ENCODE measurements at places on chromosomes 7 and 10.

DNA sequence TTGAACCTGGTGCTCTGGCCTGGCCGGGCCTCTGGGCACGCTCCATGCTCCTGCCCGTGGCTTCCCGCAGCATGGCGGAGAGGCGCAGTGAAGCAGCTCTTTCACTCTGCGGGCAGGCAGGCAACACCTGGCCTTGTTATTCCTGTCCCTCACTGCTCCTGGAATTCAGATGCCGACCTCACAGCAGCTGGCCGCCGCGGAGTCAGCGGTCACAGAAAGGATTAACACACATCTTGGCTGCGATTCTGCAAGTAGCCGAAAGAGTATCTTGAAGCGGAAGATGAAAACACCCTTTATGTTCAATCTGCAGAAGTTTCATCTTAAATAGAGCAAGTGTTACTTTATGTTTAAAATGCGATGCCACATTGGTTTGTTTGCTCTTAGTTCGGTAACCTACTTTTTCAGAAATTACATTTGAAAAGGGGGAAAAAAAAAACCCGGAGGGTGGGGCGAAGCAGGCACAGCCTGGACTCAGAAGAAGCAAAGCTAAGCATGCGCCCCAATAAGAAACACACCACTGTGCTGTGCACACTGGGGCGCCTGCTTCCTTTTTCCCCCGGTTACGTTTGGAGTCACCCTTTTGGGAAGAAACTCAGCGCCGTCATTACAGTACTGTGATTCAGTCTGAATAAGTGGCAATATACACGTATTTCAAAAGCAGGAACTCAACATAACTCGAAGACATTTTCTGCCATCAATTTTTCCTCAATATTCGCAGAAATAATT lies 42.3 kb downstream of the BRI3 start:
- no peak for DNase-seq

DNA sequence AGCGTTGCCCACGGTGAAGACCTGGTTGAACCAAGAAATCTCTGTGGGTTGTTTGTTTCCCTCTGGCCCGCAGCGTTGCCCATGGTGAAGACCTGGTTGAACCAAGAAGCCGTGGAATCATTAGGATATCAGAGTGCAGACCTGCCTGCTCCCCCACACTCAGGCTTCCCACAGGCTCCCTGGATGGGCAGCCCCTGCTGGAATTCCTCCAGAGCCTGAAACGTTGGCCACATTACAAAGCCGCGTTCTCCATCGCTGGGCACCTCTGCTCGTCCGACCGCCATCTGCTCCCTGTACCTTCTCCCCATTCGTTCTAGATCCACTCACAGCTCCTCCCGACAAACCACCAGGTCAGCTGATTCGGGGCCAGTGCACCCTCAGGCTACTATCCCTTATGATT lies 266.9 kb upstream of the SHH start:
- DNase-seq, result no peak

- no peak for DNase-seq
Observed at GRCh38 chr7:2523461-2523936, 3.9 kb downstream of the LFNG start.

DNA sequence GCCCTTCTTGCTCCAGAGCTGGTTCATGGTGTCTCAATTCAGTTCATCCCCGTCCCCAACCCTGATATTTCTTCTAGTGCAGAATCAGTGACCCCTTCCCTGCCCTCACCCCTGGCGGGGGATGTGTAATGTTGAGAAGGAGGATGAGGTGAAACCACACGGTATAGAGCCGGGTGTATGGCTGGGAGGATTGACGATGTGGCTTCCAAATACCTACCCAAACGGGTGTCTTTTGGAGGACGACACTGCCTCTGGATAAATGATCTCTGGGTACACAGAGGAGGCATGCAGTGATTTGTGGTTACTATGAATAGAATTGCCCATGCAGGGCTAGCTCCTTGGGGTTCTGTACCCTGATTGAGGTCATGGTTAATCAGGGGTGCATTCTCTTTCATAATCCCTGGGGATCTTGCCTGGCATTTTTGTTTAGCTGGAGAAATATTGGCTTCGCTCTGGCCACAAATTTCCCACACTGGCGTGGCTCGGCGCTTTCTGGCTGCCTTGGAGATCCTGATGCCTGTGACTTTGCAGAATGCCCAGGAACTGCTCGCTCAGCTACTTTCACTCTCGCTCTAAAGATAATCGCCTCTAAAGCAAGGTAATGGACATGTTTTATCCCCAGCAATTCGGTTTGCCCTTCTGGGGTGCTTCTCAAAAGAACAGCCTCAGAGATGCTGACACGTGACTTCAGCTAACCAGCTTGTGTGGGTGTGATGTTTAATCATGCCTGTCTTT lies 89.2 kb downstream of the RBM20 start:
- no peak for DNase-seq

- DNase-seq, result peak; percentile 35
Observed at GRCh38 chr10:102660888-102661657, 16.8 kb downstream of the TRIM8 start.

DNA sequence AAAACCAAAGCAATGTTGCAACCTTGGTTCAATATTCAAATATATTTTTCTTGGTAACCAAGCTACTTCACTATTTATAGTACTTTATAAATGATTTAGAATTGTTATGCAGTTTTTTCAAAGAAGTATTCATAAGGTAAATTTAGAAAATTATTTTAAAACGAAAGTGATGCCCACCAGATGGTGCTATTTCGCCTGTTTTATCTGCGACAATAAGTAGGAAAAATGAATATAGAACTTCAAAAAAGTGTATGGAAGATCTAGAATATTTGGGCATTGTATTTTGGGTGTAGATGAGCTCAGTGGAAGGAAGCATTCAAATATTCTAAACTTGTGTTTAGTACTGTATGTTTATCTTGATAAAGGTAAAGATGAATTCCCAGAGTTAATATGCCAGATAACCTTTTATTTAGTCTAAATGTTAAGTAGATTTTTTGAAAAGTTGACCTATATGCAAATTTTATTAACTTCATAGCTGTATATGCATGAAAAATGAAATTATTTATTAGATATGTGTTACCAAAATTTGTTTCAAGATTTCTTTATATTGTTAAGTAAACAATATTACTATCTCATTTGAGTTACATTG lies 93.2 kb downstream of the ADK start:
- DNase-seq, result no peak

DNA sequence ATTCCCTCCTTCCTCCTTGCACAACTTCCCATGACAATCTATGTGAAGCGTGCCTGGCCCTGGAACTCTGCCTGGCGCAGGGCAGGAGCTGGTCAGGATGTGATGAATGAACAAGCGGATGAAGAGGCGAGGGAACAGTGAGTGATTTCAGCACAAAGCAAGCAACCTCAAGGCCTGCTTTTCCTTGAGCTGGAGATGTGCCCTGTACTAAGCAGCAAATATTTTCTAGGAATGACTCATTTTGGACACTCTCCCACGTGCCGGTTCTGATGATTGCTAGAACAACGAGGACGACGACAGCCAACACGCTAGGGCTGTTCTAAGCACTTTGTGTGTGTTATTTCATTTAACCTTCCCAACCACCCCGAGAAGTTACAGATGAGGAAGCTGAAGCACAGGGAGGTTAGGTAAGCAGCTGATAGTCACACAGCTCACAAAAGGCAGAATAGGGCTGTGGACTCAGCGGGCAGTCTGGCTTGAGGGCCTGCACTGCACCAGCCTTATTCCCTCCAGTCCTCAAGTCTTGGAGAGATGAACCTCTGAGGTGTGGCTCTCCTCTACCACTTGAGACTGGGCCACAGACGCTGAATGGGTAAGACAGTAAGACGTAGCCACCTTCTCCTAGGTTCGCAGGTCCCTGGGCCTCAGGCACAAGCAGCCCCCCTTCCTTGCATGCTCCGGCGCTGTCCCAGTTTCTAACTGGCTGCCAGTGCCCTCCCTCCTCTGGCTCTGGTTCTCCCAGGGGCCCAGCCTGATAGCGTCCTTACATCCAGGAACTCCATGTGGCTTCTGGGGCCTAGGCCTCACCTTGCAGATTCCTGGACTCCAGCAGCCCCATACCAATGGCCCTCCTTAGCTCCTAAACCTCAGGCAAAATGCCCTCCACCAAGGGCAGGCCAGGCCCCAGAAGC lies 59.0 kb downstream of the YKT6 start:
- no peak for DNase-seq

DNA sequence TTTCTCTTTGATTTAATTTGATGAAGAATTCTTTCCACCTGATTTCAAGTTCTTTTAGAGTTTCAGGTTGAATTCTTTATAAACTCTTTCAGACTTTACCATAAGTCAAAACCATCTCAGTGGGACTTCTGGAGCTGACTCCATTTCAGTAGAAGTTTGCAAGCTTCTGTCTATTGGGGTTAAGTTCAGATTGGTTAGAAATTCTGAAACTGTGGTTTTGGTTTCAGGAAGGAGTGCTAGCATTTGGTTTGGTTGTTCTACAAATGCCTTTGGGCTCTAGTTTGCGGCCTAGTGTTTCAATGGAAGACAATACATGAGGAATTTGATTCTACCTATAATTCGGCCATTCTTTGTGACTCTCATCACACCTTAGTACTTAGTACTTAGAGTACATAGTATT lies 176.8 kb upstream of the RHOBTB1 start:
- DNase-seq, result no peak

DNA sequence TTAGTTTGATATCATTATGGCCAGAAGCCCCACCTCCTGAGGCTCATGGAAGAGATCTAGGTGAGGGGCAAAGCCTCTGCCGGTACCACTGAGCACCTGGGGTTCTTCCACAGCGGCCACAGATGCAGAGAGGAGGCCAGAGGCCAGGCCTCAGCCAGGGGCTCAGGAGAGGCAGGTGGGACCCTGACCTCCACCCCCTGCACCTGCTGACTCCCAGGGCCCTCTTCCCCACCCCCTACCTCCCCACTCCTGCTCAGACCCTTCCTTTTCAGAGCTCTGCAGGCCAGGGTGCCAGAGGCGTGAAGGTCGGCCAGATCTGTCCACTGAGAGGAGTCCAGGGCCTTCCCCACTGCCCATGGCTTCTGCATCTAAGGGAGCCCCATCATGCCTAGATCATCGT lies 178.7 kb upstream of the PPP2R2D start:
- no peak for DNase-seq

GRCh38 chr10:73876971-73877370 lies 2.6 kb upstream of the CAMK2G start:
- no peak for DNase-seq

GRCh38 chr7:112262855-112263487 lies 56.5 kb downstream of the ZNF277 start:
- DNase-seq, result no peak

DNA sequence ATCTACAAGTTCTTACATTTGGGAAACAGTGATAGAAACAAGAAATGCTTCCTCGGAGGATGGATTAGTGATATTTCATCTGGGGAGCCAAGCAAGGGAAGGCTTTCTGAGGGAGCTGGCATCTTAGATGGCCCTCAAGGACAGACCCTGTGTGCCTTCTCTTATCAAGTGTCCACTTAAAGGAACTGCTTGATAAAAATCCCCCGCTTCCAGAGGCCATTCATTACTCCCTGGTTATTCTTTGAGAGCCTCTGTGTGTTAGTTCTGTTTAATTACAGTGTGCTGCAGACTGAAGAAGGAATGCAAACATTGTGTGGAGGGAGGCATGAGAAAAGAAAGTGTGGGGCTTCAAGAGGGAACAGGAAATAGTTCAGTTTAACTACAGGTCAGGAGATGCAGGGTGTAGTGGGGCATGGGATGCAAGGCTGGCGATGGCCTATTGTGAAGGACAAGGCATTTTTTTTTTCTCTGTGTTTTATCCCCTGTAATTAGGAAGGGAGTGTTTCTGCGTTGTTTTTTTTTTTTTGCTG lies 145.4 kb downstream of the SNX10 start:
- DNase-seq, result no peak

DNA sequence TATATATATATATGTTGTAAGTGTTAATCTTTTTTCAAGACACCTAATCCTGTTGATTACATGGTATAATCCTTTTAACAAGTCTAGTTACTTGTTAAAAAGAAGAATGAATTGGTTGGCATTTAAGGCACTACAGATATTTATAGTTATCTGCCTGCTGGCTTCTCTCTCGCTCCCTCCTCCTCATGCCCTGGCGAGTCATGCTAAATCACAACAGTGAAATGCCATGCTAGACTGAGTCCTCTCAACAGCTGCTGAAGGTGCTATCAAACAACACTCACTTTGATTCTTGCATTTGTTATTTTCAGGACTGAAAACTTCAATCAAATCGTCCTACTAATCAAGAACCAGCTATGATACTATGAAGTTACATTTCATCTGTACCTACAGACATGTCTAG lies 15.4 kb downstream of the NRAP start:
- DNase-seq, result no peak
